ENCODE measurements at places on chromosomes 2 and 18. TPM values are rescaled to one million over a fixed set of nuclear protein-coding genes. Genes with fewer than 3 reads are reported as not detected.

ELAC1 gene
- polyA plus RNA-seq = 7.5 TPM

REG3A gene
- polyA plus RNA-seq = not detected

CYBRD1 gene
- polyA plus RNA-seq = 73.0 TPM

LRRC30 gene
- 9.2 TPM for polyA plus RNA-seq

TGFA gene
- polyA plus RNA-seq = 0.57 TPM

REG1B gene
- not detected for polyA plus RNA-seq

KIAA2012 gene
- 0.19 TPM for polyA plus RNA-seq

CPLX4 gene
- not detected for polyA plus RNA-seq

KCNJ3 gene
- polyA plus RNA-seq = 0.79 TPM

NCKAP5 gene
- polyA plus RNA-seq = 4.7 TPM

RMC1 gene
- polyA plus RNA-seq = 15.5 TPM

ANKRD36C gene
- 26.8 TPM for polyA plus RNA-seq

MTERF4 gene
- polyA plus RNA-seq = 38.9 TPM

PIEZO2 gene
- polyA plus RNA-seq = 19.0 TPM

PLGLB2 gene
- polyA plus RNA-seq = 1.2 TPM

BOLL gene
- polyA plus RNA-seq = 3.0 TPM

IL18R1 gene
- 0.50 TPM for polyA plus RNA-seq

NOL4 gene
- not detected for polyA plus RNA-seq

FEV gene
- polyA plus RNA-seq = 0.58 TPM

RUFY4 gene
- polyA plus RNA-seq = 0.13 TPM

RGPD4 gene
- polyA plus RNA-seq = not detected

ATP8B1 gene
- polyA plus RNA-seq = 4.5 TPM

KCNJ13 gene
- 0.26 TPM for polyA plus RNA-seq
